ENCODE measurements at places on chromosomes 6 and 20.

- no peak for DNase-seq
These were observed 194.2 kb upstream of the SGK1 start for GRCh38 chr6:134511984-134512683.

- no peak for DNase-seq
These were observed 12.9 kb downstream of the TSPYL1 start for GRCh38 chr6:116266803-116267202.

DNA sequence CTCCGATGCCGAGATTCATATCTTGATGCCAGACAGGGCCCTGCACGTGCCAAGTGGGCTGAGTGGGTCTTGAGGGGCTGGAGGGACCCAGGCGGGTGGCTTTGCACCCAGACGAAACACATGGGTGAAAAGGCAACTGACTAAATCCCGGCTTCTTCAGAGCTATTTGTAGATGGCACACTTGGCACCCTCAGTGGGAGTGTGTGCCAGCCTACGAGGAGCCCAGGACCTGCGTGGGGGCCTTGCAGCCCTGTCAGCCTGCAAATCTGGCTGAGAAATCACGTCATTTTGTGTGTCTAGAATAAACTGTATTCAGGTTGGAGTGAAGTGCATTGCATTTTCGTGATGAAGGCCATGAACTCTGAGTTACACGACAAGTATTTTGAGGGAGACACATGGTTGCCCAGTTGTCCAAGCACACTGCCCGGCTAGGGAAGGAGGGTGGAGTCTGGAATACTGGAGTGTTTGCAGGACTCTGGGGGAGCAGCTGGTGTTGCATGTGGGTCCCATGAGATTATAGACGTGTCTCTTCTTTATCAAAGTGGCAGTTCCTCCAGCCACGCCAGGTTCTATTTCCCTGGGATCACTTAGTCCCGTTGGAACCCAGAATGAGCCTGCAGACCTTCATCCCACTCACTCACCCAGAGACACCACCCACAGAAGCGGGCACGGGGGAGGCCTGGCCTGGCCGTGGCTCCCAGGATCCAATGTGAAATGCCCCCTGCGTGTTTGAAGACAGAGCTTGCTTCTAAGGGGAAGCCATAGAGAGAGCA lies 60.2 kb downstream of the DLL1 start:
- no peak for DNase-seq

GRCh38 chr6:168223150-168223549 lies 96.4 kb downstream of the DACT2 start:
- no peak for DNase-seq

GRCh38 chr6:148166339-148166968 lies 176.2 kb upstream of the SASH1 start:
- peak; percentile 43 for DNase-seq

DNA sequence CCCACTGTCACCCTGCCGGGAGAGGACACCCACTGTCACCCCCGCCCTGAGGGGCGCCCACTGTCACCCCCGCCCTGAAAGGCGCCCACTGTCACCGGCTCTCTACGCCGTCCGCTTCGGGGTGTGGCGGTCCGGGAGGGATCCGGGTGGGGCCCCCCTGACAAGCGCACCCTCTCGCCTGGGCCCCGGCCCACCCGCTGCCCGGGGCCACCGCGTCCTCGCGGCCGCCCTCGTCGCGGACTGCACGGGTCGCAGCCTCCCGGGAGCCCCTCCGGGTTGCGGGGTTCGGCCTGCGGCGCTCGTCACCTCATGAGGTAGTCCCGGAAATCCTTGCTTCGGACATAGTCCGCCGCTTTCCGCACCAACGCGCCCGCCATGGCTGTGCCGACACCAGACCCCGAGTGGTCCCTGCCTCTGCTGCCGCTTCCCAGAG lies 224 bp downstream of the MPC1 start:
- no peak for DNase-seq

DNA sequence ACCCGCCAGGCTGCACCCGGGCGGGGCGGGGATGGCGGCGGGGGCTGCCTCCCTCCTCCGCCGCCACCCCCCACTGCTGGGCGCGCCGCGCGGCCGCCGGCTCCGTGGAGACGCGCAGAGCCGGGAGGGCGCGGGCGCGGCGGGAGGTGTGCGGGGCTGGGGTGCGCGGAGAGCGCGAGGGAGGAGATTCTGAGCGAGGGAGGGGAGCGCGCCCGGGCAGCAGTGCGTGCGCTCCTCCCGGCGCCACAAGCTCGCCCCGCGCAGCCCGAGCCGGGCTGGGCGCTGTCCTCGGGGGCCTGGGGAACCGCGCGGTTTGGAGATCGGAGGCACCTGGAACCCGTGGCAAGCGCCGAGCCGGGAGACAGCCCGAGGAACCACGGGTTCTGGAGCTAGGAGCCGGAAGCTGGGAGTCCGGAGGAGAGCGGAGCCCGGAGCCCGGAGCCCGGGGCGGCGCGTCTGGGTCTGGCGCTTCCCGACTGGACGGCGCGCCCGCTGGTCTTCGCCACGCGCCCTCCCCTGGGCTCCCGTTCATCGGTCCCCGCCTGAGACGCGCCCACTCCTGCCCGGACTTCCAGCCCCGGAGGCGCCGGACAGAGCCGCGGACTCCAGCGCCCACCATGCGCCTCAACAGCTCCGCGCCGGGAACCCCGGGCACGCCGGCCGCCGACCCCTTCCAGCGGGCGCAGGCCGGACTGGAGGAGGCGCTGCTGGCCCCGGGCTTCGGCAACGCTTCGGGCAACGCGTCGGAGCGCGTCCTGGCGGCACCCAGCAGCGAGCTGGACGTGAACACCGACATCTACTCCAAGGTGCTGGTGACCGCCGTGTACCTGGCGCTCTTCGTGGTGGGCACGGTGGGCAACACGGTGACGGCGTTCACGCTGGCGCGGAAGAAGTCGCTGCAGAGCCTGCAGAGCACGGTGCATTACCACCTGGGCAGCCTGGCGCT lies at the start of gene NTSR1:
NTSR1 (plus strand) TSS at position 246 of the 946 bp plus-strand sequence; CDS start at position 618, 372 bp downstream.
- no peak for DNase-seq

DNA sequence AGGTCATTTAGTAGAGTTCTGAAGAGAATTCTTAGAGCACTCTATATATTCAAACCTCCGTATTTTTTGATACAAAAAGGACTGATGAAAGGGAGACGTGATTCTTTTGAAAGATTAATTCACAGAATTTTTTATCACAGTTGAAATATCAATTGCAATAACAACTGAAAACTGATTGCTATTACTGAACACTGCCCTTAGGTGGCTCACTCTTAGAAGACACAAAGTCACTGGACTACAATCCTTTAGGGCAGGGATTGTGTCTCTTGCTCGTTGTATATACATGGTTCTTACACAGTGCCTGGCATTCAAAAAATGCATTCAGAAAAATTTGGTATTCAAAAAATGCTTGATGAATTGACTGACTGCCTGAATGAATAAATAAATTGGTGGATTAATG lies 17.1 kb upstream of the CALHM6 start:
- DNase-seq, result peak; percentile 30

DNA sequence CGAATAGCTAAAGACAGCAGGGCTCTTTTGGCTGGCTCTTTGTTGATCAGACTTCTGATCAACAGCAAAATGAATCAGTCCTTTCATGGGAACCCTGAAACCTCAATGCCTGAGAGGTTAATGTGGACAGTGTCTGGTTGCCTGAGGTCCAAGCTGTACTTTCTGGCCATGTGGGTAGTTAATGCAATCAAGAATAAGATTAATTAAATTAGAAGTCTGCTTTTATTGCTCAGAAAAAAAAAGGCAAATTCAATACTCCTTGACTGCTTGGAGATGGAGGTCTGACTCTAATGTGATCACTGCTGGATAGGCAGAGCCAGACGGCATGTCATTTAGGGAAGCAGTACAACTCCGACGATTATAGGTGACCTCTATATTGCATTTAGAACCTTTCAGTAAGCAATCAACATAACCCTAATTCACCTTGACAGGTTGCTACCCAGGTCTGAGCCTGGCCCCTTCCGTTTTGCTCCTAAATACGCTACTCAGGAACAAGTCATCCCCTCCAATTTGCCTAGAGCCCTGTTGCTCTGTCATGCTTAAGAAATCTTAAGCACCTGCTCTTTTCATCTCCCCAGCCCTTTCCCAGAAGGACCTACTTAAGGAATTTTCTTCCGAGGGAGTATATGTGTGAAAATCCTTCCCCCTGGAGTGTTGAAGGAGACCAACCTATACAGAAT lies 370.0 kb upstream of the SPTLC3 start:
- DNase-seq, result no peak

- no peak for DNase-seq
These were observed 105.7 kb upstream of the SNX9 start for GRCh38 chr6:157717340-157717748.

DNA sequence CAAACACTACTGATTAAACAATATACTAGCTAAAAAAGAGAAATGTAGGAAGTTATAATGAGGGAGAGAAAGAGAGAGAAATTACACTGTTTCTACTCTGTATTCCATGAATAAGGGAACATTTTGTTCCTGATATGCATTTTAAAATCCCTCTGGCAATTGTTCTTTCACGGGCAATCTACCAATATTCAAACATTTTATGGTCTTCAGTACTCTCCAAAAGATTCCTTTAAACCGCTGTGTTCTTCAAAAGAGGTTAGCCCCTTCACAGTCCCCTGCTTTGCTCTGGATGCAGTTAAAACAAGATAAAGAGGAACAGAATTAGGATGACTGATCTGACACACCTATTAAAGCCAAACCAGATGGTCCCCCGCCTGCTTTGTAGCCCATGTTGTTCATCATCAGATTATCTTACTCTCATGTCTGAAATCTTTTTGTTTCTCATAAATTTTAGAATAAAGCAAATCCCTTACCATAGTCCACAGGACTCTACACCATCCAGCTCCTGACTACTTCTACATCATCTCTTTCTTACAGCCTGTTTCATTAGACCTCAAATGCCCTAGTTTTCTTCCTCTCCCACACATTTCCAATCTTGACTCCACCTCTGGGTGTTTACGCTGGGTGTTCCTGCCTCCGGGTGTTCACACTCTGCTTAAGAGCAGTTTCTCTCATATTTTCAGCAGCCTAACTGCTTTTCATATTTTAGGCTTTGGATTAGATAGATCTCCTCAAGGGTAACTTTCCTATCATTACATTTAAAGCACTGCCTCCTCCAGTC lies 399.7 kb downstream of the COL12A1 start:
- no peak for DNase-seq

- DNase-seq, result no peak
These were observed 48.7 kb upstream of the MYLIP start for GRCh38 chr6:16080204-16080603.

DNA sequence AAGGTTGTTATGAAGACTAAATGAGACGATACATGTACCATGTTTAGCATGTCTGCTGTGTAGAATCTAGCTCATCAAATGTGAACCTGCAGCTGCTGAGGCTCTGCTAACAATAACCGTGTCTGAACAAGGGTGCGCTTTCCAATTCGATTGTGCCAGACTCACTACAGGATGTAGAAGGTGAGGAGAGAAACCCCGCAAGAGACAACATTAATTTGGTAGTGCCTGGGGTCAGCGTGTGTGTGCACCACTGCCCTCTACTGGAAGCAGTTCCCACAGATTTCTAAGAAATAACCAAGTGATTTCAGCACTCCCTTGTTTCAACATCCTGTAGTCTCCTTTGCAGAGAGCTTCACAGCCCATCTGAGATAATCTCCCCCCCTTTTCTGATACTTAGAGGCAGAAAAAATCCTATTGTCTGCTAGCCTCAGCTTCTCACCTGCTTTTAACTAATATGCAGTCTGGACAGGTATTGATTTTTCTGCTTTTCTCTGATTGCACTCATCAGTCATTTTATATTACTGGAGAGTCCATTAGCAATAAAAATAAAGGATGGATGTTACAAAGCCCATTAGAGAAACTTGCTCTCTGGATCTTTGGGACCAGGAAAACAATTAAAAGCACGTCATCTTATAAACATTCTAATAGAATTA lies 96.7 kb upstream of the BACH2 start:
- peak; percentile 40 for DNase-seq

- DNase-seq, result no peak
These were observed 112.5 kb downstream of the FAM217A start for GRCh38 chr6:3966426-3966825.

DNA sequence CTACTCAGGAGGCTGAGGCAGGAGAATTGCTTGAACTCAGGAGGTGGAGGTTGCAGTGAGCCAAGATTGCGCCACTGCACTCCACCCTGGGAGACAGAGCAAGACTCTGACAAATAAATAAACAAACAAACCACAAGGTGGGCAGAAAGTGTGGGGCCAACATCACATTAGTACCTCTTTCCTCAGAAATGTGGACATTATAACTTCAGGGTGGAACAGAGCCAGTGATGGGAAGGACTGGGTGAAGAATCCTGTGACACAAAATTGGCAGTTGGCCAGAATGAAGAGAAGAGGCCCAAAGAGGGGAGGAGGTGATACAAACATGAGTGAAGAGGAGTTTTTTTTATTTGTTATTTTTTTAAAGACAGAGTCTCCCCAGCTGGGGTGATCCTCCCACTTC lies 50.6 kb downstream of the NUP153 start:
- DNase-seq, result no peak

- DNase-seq, result peak; percentile 15
These were observed 21.1 kb downstream of the GCLC start for GRCh38 chr6:53523511-53524454.

DNA sequence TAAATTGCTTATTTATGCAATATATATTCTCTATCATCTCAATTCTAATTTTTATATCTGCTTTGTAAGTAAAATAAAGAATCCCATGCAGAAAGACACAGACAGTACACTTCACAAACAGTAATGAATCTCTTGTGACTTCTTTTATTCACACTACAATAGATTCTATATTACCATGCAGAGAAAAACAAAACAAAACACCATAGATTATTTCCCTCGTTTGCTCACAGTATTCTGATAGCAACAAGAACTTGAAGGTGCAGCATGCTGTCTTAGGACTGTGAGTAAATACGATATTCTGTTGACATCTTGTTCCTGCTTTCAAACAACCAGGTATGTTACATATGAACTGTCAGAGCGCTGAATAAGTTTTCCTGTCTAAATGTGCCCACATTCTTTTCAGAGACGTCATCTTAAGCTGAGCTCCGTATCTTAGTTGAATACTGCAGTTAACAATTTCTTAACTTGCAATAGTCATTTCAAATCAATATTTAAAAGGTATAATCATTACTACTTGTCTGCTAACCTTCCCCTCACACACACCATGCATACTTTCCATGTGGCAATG lies 140.1 kb downstream of the BTBD9 start:
- no peak for DNase-seq

DNA sequence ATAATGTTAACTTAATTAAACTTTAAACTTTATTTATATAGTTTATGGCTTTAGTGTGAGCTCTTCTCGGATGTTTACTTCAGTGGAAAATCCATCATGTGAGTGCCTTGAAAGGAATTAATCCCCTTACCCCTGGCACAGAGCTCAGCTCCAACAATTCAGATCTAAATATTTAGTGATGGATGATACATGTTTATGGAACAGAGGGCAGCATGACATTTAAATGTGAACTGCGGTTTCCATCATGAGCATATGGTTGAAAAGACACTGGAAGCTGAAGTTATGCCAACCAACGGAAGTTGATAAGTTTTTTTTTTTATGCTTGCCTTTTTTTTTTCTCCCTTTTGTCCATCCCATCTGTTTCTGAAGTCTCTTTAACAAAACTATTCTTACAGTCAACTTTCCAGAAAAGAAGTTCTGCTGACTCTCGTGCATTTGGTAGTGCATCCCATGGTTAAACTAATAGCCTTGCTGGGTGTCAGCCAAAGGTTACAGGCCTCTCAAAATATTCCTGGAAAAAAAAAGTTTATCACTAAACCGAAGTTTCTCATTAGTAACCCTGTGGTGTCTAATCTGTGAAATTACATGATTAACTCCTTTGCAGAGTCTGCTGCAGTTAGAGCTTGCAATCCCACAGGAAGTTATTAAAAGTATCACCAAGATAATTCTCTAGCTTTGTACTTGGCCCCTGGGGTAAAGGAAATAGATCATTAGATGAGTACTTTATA lies 243.9 kb upstream of the TCF21 start:
- DNase-seq, result no peak

GRCh38 chr6:138124096-138124495 lies 16.9 kb upstream of the PERP start:
- no peak for DNase-seq

Data from AG08396 (cell line).